ENCODE measurements at places on chromosomes 3 and 15.

DNA sequence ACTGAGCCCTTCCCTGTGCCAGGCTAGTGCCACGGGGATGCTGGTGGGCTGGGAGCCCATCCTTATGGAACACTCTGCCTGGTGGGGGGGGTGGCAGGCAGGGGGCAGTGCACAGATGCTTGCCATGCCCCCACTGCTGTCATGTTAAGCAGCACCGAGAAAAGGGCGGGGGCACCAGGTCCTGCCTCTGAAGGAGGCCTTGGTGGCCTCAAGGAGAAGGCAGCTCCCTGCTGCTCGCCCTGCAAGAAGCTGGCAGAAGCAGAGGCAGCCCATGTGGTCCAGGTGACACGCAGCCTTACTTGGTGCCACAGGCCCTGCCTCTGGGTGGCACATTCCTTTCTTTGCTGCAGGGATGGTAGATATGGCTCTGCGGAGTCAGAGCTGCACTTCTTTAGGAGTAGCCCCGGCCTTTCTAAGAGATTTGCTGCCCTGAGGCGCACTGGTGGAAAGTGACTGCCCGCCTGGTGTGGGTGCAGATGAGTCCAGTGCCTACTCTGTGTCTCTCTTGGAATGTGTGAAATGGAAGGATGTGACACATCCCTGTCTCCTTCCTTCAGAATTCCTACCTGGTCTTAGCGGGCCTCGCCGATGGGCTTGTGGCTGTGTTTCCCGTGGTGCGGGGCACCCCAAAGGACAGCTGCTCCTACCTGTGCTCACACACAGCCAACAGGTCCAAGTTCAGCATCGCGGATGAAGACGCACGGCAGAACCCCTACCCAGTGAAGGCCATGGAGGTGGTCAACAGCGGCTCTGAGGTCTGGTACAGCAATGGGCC, 145.8 kb downstream of the LRRK1 start:
- DNase-seq = no peak

- DNase-seq = no peak
These were observed 74.0 kb upstream of the TERB2 start for GRCh38 chr15:44882499-44882968.

- no peak for DNase-seq
These were observed 203.8 kb downstream of the RORA start for GRCh38 chr15:61025308-61025707.

- no peak for DNase-seq
These were observed 60.0 kb downstream of the RPL22L1 start for GRCh38 chr3:170809975-170810357.

DNA sequence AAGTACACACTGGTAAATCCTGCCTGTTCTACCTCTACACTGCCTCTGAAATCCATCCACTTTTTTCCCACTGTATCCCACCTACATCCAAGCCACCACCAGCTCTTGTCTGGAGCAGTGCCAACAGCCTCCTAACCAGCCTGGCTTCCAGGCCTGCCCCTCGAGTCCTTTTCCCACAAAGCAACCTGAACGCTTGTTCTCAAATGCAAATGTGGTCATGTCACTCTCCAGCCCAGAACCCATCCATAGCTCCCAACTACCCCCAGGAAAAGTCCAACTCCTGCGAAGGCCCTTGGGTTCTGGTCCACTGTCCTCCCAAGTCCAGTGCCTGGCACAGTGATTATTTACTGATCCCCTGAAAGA, 83.8 kb downstream of the SEMA5B start:
- DNase-seq = no peak

- peak; percentile 5 for DNase-seq
These were observed 352.0 kb downstream of the GAP43 start for GRCh38 chr3:115975353-115975752.

GRCh38 chr15:60627298-60627943, 148.5 kb upstream of the ICE2 start:
- DNase-seq = no peak

GRCh38 chr3:76083992-76084391, 298.6 kb upstream of the ZNF717 start:
- DNase-seq = no peak

DNA sequence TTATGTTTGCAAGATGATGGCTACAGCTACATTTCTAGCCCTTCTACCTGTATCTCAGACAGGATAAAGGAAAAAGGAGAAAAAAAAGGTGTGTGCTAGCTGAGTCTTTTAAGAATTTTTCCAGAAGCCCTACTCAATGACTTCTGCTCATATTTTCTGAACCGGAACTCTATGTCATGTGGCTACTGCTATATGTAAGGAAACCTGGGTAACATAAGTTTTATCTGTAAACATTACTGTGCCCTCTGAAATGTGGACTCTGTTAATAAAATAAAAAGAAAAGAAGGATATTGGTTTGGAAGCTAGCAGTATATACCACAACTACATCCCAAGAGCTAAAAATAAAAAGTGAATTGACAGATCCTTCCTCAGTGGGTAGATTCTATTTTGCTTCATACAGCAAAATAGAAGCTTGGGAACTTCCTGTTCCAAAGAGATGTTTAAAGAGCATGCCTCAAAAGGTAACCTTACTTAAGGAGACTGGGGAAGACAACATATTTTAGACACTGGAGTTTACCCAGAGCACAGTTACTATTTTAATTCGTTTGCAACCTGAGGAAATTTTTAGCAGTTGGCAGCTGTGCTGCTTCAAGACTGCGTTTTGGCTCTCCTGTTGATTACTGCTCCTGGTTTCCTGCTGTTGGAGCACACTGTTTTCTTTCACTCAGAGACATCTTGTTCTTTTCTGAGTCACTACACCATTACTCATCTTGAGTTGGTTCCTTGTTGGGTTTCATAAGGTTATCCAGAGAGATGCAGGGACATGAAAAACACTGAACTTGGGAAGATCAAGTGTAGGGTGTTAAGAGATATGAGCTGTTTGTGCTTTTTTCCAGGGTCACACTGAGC, 280.7 kb downstream of the NFKBIZ start:
- no peak for DNase-seq

DNA sequence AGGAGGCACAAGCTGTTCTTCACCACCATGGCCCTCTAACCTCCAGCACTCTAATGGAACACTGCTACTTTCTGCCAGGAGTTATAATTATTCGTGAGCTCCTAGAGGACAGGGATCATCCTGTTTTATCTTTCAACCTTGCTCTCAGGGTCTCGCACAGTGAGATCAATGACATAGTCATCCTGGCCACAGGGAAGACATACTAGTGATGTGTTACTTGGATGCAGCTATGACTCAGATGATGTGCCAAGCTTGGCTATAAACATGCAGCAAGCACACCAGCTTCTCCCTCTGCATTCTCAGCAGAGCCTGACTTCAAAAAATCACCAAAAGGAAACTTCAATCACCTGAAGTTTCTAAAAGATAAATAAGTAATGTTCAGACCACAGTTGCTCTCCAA, 203.8 kb upstream of the HES1 start:
- DNase-seq = no peak

- no peak for DNase-seq
These were observed 66.2 kb upstream of the XCR1 start for GRCh38 chr3:46093327-46093942.

DNA sequence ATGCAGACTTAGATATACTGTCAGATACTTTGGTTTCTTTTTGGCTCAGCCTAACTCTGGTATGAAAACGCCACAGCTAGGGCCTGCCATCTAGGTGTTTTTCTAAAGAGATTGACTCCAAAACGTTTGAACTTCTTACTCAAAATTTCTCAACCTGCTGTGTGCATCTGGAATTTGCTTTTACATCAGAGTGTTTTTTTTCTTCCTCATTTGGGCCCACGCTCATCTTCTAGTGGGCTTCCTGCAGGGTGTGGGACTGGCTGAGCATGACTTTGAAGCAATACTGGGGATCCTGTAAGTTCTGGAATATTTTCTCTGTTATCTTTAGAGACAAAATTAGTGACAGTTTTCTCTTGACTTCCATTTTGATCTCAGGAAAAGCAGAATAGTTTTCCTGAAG, 117.8 kb downstream of the NR1D2 start:
- DNase-seq = no peak

DNA sequence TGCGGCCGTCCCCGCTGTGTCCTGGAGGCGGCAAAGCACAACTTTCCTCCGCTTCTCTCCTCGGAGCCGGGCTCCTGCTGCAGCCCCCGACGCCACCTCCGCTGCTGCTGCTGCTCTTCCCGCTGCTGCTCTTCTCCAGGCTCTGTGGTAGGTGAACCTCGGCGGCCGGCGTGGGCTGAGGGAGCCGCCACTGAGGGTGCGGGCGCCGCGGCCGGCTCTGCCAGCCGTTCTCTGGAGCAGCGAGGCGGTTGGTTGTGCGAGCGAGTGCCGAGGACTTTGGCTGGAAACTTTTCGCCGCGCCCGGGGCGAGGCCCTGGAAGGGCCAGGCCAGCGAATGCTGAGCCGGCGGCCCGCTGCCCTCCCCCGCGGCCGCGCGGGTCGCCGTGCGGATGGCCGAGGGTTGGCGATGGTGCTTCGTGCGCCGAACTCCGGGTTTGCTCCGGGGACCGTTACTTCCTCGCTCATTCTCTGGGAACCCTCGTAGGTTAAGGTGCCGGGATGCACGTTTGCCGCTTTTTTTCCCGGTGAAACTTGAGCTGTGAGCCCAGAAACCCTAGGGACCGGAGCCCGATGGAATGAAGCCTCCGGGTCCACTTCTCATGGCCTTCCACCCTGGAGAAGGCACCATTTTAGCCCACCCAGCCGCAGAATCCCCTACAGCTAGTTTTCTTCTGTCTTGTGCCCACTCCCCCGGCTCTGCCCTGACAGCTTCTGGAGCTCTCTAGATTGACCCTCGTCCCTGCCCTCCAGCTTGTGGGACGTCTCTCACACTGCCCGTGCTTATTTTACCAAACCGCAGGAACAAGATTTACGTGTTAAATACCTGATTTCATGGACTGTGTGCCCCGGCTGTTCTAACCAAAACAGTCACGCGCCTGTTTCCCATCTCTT, 660 bp downstream of the NECTIN3 start:
- no peak for DNase-seq
